ENCODE measurements at places on chromosomes 7 and 10. TPM values are rescaled to one million over a fixed set of nuclear protein-coding genes. Genes with fewer than 3 reads are reported as not detected.

VIPR2 gene
- not detected for total RNA-seq

DNA sequence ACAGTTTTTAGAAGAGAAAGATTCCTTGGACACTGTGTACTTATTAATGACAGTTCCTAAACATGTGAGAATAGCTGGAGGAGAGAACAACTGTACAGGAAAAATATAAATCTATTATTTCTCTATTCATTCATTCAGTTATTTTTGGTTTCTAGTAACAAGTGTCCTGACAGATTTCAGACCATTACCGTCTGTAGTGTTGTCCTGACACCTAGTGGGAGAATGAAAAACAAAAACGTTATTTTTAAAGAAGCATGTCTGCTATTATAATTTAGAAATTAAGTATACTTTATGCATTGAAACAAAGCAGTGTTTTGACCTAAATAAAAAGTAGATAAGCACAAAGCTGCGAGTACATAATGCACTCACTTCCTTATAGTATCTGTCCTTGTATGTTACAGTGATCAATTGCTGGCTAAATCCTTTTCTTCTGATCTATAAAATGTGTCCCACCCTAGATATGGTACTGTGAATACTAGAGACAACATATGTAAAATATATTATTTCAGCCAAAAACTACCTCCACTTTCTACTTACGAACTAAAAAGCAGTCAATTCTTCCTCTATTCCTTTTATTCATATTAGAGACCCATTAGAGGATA is 575.6 kb downstream of the ARL4A start:
- peak; percentile 74 for DNase-seq

FXYD4 gene
- total RNA-seq: not detected

TET1 gene
- under 0.01 TPM for total RNA-seq

NPFFR1 gene
- total RNA-seq: 2.9 TPM

- DNase-seq: no peak
Measured at GRCh38 chr10:119680650-119681081, 29.5 kb downstream of the BAG3 start.

NEUROD6 gene
- total RNA-seq: not detected

TMEM213 gene
- not detected for total RNA-seq

GRCh38 chr10:133474665-133475424 is 21.1 kb downstream of the SCART1 start:
- no peak for DNase-seq

DNA sequence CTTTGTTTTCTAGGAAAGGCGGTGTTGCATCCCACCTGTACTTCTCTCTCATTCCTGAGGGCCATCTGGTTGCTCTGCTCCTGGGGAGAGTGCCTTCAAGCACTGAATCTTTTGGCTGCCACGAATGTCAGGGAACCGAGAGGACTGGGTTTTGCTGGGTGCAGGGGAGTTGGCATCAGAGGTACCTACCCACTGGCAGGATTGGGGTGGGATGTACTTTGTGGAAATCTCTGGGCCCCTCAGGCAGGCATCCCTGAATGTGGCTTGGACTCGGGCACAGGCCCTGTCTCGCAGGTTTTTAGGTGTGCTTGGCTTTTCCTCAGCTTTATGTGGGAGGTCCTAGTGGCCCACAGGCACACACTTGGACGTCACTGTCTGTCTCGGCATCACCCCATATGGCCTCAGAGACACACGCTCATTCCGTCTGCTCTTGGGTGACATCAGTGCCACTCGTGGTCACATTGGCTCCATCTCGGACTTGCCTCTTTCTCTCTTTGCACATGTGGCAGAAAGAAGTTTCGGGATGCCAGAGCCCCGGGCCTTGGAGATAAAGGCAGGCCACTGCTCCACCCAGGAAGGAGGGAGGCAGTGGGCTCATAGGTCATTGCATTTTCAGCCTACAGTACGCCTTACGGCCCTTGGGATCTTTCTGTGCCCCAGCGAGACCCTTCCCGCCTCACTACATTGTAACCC is 325.6 kb downstream of the ZNF716 start:
- no peak for DNase-seq
